ENCODE measurements at places on chromosomes 5 and 9.

- DNase-seq: no peak
These were observed 12.4 kb downstream of the NACC2 start for GRCh38 chr9:136082496-136083361.

GRCh38 chr5:75510836-75511434, 494 bp downstream of the CERT1 start:
- DNase-seq: peak; percentile 37

DNA sequence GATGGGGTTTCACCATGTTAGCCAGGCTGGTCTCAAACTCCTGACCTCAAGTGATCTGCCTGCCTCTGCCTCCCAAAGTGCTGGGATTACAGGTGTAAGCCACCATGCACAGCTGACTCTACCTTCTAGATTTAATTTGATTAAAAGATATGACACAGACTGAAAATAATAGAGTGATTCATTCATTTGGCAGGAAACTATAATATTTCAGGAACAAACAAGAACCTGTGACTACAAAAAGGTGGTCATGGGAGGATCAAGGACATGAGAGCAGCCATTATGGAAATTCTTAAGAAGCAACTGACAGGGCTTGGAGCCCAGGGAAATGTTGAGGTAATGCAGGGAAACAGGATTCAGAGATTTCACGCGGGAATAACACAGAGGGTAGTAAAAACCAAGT, 265.5 kb upstream of the DAP start:
- DNase-seq: no peak

DNA sequence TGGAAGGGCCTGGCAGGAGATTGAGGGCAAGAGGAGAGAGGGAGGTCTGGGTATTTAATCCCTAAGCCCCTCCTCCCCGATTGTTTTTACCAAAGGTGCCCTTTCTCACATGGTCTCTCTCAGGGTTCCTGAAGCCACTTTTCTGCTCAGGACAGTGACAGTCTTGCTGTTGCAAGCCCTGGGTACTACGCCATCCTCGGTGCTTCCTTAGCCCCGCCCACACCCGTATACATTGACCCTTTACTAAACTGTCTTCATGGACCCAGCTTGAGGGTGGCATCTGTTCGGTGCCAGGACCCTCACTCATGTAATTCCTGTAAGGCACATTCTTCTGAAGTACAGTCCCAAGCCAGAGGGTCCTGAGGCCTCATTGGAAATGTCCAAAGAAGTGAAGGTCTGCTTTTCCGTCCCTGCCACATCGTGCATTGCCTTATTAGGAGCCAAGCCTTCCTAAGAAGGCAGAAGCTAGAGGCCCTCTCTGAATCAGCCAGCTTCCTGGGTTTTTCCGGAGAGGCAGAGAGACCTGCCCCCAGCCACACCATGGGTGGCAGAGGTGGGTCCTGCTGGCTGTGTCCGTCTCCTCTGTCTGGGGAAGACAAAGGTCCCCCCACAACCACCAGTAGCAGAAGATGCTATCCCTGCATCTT, 1.9 kb upstream of the SH3PXD2B start:
- DNase-seq: no peak

DNA sequence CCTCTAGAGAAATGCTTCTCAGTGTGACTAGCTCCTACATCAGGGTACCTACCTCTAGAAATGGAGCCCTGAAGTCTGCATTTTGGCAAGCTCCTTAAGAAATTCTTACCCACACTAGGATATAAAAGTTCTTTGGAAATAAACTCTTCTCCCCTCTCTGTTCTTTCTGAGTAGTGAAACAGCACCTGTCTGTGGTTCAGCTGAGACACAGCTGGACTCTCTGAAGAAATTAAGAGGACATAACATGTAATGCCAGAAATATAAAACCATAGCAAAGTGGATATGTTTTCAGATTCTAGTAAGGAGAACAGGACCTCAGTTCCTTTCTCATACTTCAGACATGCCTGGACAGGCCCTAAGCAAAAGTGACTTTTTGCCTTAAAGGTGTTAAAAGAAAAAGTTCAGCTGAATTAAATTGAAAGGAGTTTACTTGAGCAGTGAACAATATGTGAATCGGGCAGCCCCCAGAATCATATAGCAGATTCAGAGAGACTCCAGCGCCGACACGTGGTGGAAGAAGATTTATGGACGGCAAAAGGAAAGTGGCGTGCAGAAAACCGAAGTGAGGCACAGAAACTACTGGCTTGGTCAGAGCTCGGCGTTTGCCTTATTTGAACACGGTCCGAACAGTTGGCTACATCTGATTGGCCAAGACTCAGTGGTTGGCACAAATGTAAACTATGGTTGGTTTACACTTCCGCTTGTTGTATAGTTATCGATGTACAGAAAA, 64.5 kb downstream of the PRKACG start:
- DNase-seq: peak; percentile 49

DNA sequence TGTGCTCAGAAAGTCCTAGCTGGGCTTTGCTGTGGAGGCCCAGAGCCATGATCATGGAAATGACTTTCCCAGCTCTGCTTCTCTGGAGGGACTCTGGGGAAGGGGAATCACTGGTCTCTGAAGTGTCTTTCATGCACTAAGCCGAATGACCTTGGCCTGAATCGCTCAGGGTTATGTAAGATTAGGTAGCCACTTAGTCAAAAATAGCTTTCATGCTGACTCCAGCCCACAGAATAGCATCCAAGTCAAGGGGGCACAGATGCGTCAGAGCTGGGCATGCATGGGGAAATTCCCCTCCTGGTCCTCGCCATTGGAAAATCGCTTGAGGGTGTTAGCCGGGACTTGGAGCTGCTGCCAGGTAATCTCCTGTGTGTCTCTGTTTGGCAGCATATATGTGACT, 36.1 kb upstream of the PPARGC1B start:
- no peak for DNase-seq

- no peak for DNase-seq
These were observed 365.6 kb downstream of the NDUFS4 start for GRCh38 chr5:53926026-53926425.

DNA sequence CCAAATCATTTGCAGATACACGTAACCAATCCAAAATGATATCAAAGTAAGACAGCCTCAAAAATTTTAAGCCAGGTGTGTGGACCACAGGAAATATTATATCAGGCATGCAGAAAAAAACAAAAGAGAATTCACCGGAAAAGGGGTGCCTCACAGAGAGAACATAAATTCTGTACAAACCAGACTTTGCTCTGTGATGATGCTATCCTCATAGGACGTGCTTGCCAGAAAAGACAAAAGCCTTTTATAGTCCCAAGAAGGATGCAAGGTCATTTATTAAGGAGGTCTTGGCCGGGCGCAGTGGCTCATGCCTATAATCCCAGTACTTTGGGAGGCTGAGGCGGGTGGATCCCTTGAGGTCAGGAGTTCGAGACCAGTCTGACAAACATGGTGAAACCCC, 16.8 kb upstream of the ATP6V1G1 start:
- no peak for DNase-seq

DNA sequence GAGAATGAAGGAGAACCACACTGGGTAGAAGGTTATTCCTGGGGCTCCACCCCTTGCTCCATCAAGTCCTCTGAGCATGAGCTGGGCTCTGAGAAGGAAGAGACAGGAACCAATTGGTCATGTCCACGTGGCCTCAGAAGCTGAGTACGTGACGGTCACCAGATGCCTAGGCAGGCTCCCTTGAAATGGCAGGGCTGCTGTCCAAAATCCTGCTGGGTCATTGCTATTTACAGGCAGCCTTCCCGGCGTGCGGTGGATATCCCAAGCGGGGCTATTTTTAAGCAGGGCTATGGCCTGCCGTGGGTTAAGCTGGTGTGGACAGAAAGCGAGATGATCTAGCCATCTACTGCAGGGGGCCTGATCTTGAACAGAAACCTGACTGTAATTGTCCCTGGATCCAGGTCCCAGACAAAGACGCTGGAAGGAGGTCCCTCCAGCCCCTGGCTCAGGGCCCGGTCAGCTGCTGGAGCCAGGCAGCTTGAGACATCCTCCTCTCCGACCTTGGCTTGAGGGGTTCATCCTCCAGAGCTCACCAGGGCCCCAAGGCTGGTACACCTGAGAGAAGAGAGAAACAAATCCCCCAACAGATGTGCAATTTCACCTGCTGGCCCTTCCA, 550 bp upstream of the CKMT2 start:
- no peak for DNase-seq

DNA sequence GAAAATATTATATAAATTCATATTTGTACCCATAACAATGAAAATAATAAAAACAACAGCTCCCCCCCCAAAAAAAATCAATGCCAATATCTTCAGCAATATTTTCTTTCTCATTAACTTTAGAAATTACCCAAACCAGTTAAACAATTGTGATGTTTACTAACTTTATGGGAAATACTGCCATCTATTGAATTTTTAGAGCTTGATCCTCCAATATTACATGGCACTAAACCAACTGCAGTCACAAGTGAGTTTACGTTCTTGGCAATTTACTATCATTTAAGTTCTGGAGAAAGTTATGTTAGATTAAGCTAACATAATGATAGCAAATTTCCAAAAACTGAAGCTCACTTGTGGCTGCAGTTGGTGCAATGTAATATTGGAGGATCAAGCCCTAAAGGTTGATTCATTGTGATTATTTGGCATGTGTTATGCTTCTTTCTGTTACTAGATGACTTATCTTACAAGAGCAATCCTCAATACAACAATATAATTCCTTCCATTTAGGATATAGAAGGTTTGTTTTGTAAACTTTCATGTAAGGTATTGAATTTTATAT, 379.5 kb downstream of the CDH18 start:
- no peak for DNase-seq

GRCh38 chr5:37717613-37718431, 122.0 kb downstream of the GDNF start:
- DNase-seq: no peak

- no peak for DNase-seq
These were observed 14.0 kb upstream of the SV2C start for GRCh38 chr5:76069061-76069735.

DNA sequence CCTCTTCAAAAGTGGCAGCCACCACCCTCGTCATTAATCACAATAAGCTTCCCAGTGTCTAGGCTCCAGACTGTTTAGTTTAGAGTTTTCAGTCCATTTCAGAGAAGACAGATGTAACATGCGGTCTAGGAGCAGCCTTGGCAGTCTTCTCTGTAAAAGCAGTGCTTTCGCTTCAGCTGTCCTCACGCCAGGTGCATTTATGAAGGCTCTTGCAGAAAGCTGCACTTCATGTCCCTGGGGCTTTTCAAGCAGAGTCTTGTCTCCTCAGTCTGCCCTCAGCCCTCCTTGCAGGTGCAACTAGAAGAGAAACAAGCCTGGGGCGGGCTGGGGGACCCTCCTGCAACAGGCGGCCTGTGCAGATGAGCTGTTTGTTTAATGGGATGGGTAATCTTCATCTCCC, 281.9 kb downstream of the DRD1 start:
- DNase-seq: no peak

- no peak for DNase-seq
These were observed 49.9 kb downstream of the PDE4D start for GRCh38 chr5:59843511-59844213.

- DNase-seq: peak; percentile 81
These were observed 12.5 kb downstream of the OR2S2 start for GRCh38 chr9:35945341-35946018.

- DNase-seq: no peak
These were observed 3.9 kb downstream of the QRFP start for GRCh38 chr9:130892477-130893304.

DNA sequence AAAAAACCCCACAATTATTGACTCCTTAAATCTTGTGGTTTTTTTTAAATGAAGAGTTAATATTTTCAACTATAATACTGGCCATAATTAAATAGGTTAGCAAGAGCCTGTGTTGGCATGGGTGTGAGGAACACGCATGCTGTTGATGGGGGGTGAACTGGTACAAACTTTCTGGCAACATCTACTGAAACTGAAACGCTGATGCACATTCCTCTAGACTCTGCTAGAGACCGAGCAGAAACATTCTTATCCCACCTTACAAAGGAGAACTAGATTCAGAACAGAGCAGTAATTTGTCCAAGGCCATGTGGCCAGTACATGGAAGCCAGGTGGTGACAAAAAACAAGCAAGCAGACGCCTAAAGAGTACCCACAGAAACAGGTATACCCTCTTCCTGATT, 2.4 kb downstream of the BICD2 start:
- DNase-seq: no peak

GRCh38 chr9:115850548-115851304, 302.9 kb upstream of the PAPPA start:
- no peak for DNase-seq

DNA sequence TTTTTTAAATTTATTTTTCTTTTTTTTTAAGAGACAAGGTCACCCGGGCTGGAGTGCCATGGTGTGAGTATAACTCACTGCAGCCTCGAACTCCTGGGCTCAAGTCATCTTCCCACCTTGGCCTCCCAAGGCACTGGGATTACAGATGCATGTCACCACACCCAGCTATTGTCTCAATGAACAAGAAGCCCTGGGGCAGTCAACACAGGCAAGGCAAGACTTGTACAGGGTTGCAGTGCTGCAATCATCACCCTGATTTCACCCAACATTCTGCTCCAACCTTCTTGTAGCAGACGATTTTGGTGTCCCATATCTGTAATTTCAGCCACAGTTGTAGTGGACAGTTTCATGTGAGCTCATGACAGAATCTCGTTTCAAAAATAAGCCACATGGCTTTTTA, 205.8 kb upstream of the KIF2A start:
- no peak for DNase-seq

DNA sequence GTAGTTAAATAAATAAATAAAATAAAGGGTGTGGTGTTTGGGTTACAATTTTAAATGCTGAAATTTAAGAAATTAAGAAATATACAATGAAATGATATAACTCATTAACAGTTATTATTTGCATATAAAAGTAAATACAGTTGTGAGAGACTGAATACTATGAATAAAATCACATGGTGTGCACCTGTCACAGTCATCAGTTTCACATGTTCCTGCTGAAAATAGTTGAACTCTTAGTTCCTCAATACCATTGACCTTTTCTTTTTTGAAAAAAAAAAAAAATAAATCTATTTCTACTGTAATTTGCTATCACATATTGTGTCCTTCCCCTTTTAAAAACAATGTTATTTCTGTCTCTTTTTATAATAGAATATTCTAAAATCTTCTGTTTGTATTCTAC, 130.9 kb upstream of the CHD1 start:
- DNase-seq: no peak

GRCh38 chr9:134444038-134444315, 117.7 kb downstream of the RXRA start:
- DNase-seq: no peak

- DNase-seq: no peak
These were observed 16.9 kb upstream of the ANKRD55 start for GRCh38 chr5:56250011-56250410.

Measured in activated CD8-positive, alpha-beta T cell treated with anti-CD3 and anti-CD28 coated beads for 36 hours (primary cell).